ENCODE measurements at places on chromosomes 5 and 9. TPM values are rescaled to one million over a fixed set of nuclear protein-coding genes. Genes with fewer than 3 reads are reported as not detected.

GRCh38 chr5:161283296-161283695, 263.2 kb downstream of the GABRB2 start:
- no peak for DNase-seq

IFNA13 gene
- total RNA-seq = not detected

DNA sequence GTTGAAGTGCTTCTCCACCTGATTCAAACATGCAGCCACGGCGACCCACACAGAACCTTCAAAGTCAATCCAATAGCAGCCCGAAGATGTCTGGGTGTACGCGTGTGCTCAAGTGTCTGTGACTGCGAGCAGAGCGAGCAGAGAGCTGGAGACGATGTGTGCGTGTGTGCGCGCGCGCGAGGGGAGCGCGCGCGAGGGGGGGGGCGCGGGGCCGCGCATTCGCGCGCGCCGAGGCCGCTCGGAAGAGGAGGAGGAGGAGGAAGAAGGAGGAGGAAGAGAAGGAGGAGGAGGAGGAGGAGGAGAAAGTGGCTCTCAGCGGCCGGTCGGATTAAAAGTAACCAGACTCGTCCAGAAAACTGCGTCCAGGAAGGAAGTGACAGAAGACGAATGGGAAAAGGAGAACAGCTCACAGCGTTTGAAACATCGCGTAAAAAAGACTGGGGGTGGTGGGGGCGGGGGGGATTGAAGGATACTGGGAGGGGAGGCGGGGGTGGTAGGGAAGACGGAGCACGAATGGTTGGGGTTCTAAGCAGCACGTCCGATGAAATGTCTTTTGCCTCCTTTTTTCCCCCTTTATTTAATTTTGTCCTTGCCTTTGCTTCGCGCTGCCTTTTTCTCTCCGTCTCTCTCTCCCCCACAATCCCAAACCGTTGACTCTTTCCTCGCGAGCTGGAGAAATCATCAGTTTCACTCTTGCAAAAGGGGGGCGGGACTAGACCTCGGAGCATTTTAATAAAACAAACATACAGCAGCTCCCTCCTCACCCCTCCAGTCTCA, at the start of gene MEF2C:
Gene MEF2C (minus strand): TSS at position 126 of the 777 bp plus-strand sequence. CDS start 59,396 bp downstream, outside the sequence.
- peak; percentile 95 for DNase-seq

CARTPT gene
- total RNA-seq = 0.69 TPM

GRCh38 chr5:93257616-93258015, 323.4 kb downstream of the NR2F1-AS1 start:
- no peak for DNase-seq

GRCh38 chr5:143893638-143894037, 81.7 kb downstream of the HMHB1 start:
- DNase-seq = no peak

- DNase-seq = no peak
These were observed 16.5 kb downstream of the SPARC start for GRCh38 chr5:151670083-151670686.

GRCh38 chr9:81313877-81314276, 375.5 kb downstream of the TLE1 start:
- no peak for DNase-seq

KCNMB1 gene
- 1.3 TPM for total RNA-seq

DNA sequence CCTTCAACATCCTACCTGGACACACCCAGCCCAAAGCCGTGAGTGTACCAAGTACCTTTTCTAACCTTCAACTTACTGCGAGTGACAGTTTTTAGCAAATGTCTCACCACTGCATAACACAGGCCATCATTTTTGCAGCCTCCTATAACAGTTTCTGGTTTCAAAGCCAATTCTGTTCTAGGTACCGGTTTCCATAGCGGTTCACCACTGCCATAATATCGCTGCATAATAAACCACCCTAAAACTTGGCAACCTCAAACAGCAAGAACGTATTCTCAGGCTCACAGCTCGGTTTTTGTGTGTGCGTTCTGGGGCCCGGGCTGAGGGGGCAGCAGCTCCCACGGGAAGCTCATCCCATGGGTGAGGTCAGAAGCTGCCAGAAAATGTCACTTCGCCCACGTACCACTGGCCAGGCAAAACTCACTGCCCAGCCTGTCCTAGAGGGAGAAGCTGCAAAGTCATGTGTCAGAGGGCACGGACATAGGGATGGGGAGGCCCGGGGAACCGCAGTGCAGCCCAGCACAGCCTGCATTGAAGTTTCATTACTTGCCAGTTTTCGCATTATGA, 15.9 kb upstream of the ADAMTS2 start:
- DNase-seq = no peak

DNA sequence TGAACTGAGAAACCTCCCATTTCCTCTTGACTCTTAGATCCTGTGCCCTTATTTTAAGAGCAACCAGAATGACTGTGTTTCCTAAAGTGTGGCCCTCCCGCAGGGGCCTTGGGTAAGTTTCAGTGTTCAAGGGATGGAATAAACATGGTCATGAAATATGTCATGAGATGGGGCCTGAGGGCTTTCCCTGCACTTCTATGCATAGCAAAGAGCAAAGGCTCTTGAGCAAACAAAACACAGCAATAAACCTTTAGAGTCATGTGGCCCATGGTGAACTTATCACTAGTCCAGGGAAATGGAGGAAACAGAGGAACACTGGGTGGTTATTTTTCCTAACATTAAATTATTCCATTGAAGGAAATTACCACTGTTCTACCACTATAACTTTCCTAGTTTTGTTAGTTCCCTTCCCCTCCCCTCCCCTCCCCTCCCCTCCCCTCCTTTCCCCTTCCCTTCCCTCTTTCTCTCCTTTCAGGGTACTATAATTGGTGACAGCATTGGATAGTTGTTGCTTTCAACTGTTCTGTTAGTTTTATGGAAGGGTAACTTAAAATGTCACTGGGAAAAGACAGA, 72.4 kb downstream of the CTSL start:
- DNase-seq = no peak

DNA sequence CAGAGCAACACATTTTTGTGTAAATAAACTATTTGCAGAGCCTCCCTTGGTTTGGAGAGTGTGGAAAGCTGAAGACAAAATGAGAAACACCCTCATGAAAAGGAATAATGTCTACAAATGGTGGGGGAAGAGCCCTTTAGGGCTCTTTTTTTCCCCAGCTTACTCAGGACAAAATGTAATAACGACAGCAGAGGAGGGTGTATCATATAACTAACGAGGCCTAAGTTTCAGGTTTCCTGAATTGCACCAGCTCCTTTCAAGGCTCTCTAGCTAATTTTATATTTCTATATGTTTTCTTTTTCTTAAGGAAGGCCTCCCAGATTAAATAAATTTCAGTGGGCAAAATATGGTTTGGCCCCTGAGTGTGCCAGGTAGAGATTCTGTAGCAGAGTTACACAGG, 116.3 kb downstream of the FEM1C start:
- no peak for DNase-seq

FREM1 gene
- total RNA-seq = 1.3 TPM

WHRN gene
- 5.2 TPM for total RNA-seq

GRCh38 chr9:86039991-86040860, 59.1 kb downstream of the GOLM1 start:
- DNase-seq = no peak

- no peak for DNase-seq
These were observed 53.5 kb downstream of the NEURL1B start for GRCh38 chr5:172694541-172694940.

SMARCA2 gene
- 210 TPM for total RNA-seq
